Esophagus squamous epithelium (tissue), 5 donors: ENCODE measurements at places on chromosomes 6 and 20.

GRCh38 chr20:58855506-58856389 is 3.2 kb downstream of the GNAS start:
- no peak for DNase-seq

- no peak for DNase-seq
Measured at GRCh38 chr20:56592817-56593216, 36.3 kb upstream of the TFAP2C start.

DNA sequence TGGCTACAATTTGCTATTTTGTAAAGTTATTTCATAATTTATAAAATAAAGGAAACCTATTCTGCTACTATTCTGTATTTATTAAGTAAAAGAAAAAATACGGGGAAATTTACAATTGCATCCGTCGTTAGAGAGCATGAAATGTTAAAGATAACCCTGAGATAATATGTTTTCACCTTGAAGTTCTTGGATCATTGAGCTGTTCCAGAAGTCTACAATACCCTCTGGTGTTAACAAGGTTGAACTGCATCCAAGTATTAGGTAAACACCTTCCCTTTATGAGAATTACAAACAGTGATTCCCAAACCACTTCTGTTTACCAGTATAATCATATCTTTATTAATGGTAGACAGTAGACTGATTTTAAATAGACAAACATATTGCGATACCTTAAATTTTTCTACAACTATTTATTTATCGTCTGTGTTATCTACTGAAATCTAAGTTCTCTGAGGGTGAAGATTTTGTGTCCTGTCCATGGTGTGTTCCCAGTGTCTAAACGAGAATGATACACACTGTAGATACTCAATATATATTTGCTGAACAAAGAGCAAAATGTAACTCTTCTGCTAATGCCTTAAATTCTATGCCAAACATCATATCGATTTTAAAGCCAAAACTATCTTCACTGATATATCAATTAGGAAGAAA is 28.2 kb downstream of the TBC1D32 start:
- DNase-seq: no peak

DNA sequence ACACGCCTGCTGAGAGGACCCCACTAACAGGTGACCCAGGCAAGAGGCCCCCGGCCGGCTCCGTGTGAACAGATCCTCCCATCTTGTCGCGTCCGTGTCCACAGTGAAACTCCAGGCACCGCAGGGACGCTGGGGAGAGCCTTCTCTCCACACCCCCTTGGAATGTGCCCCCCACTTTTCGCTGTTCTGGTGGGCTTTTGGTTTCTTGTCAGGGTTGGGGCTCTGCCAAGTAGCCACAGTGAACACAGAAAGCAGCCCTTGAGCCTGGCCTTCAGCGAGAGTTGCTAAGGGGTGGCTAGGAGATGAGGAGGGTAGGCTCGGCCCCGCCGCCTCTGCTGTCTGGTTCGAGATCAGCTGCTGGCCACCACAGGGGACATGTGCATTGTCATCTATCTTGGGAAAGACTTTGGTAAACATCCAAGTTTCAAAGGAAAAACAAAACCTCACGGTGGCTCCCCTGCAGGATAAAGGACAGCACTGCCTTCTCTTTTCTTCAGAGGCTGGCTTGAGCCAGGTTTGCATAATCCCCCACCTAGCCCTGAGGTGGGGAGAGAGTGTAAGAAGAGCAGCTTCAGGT is 22.7 kb downstream of the SYNDIG1 start:
- DNase-seq: no peak

DNA sequence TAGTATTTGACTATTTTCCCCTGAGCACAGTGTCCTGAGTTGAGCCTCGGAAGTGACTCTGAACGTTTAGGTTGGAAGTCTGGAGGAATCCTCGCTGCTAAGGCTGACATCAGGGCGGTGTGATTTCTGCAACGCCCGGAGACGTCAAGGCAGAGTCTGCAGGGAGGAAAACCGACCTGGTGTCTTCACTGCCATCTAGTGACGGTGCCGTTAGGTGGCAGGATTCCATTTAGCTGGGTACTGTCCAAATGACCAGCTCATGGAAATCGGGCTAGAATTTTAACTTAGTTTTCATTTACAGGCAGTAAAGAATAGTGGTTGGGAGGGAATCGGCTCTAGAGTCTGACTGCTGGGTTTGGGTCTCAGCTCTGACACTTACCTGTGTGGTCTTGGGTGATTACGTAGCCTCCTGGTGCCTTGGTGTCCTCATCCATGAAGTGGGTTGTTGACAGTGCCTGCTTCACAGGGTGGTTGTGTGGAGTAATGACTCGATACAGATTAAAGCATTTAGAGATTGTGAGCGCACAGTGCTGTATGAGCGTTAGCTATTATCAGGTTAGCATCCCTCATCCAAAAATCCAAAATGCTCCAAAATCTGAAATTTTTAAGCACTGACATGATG is 35.0 kb downstream of the FOXF2 start:
- DNase-seq: no peak

GRCh38 chr6:45500924-45501816 is 123.4 kb upstream of the SUPT3H start:
- DNase-seq: no peak

GRCh38 chr20:54549658-54550326 is 74.4 kb downstream of the DOK5 start:
- no peak for DNase-seq

GRCh38 chr6:88480816-88481215 is 314.7 kb upstream of the CNR1 start:
- DNase-seq: no peak

DNA sequence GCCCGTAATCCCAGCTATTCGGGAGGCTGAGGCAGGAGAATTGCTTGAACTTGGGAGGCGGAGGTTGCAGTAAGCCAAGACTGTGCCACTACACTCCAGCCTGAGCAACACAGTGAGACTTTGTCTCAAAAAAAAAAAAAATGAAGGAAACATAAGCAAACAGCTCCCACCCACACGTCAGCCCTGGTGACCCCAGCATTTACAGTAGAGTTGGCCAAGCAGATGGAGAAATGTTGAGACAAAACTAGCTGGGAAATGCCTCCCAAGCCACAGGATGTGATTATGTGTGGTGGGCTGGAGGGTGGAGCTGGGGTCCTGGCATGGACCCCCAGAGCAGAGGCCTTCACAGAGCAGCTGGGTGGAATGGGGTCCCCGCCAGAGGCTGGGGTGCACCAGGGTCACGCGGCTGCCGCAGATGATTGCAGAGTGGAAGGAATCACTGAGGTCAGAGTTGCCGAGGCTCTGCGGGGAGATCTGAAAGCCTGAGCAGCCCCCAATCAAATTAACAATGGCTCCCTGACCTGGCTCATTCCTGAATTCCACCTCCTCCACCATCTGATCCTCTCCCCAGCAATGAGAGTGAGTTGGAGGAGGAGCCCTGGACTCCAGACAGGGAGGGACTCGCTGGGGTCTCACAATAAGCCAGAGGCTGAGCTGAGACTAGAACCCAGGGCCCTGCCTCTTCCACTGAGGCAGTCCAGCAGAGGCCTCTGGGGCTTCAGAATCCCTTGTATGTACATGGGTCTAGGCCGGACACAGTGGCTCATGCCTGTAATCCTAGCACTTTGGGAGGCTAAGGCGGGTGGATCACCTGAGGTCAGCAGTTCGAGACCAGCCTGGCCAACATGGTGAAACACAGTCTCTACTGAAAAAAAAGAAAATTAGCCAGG is 34.7 kb upstream of the TGM2 start:
- no peak for DNase-seq

DNA sequence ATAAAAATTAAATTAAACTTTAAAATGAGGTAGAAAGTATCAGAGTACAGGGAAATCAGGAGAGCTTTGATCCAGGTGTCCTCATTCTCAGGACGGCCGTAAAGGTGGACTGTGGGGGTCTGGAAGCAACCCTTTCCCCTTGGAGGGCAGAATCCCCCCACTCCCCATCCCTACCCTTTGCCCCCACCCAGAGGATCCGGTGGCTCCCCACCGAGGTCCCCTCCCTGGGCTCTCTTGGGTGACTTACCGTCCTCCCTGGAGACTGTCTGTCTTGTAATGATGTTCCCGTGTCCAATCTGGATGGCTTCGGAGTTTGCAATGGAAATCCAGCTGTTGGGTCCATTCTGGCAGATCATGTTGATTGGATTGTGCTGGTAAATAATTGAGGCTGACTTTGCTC is 7.3 kb downstream of the ZBP1 start:
- no peak for DNase-seq

GRCh38 chr6:819122-819521 is 126.2 kb upstream of the EXOC2 start:
- no peak for DNase-seq

DNA sequence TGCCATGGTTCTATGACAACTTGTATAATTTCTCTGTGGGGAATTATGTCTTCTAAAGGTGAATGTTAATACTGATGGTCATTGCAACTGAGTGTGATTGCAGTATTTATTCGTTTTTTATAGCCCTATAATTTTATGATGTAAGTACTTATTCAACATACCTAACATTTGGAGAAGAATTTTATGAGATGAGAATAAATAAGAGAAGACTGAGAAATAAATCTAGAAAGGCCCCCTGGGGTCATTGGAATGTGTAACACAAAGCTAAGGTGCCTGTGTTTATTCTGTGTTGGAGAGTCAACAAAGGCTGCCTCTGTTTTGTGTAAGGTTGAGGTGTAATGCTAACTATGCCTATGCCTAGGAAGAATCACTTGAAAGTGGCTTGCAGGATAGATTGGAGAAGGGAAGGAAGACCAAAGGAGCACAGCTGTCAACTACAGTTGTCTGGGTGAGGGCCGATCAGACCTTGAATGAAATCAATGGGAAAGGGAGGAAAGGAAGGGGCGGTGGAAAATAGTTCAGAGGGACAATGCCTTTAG is 1076.7 kb downstream of the KIF16B start:
- no peak for DNase-seq

DNA sequence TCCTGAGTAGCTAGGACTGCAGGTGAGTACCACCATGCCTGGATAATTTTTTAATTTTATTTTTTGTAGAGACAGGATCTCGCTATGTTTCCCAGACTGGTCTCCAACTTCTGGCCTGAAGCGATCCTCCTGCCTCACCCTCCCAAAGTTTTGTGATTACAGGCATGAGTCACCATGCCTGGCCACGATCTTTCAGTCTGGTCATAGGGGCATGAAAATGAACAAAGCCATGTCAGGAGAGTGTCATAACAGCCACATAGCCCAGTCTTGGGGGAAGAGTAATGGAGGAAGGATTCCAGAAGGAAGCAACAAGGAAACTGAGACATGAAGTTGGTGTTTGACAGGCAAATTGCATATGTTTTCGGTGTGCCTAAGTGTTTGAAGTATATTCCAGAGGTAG is 17.0 kb upstream of the SNX3 start:
- no peak for DNase-seq

DNA sequence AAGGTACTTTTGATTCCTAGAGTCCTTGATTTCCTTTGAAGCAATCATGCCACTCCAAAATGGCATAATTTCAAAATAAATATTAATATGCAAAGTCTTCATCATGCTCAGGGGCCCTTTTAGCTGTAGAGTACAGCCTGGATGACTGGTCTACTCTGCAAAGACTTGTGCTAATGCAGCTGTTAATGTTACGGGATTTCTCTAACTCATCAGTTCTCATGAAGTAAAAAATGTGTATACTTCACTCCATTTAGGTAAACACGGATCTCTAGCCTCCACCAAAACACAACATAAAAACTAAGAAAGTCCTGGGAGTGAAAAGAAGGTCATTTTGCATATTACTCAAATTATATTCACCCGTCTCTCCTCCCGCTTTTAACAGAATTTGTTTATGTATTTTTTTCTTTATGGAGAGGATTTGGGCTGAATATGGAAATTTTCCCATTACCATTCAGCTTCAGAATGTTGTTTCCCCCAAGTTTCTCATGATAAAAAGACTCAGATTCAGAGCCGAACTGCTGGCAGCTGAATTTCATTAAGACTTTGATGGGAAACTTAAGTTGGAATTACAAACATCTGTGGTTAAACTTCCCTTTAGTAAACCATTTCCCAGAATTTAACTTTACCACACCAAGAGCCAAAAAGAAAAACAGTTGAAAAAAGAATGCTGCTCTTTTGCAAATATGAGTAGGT is 8.7 kb downstream of the LAMA4 start:
- no peak for DNase-seq

GRCh38 chr20:15491575-15491974 is 1081.7 kb downstream of the KIF16B start:
- DNase-seq: no peak

DNA sequence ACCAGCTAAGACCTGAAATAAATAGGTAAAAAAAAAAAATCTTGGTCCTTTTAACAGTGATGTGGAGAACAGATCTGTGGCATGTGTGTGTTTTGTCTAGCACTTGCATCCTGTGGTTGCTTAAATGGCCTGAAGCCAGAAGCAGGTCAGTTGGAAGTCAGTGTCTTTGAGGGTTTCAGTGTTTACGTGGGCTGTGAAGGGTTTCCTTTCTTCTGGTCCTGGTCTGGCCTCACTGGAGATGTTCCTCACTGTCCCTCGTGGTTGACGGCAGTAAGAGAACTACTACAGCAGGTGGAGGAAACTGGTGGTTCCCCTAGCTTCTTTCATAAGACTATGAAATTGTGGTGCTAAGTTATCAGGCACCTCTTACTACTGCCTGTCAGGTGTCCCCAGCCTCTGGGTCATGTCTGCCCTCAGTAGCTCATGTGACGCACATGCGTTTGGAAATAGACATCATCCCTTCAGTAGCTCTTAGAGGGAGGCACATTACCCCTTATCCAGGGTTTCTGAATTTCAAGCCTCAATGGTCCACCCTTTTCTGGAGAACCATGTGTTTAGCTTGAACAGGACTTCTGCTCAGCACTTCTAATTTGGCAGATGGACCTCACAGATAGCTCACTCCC is 59.4 kb upstream of the SCP2D1 start:
- no peak for DNase-seq

GRCh38 chr6:144688713-144689112 is 403.6 kb downstream of the UTRN start:
- no peak for DNase-seq

DNA sequence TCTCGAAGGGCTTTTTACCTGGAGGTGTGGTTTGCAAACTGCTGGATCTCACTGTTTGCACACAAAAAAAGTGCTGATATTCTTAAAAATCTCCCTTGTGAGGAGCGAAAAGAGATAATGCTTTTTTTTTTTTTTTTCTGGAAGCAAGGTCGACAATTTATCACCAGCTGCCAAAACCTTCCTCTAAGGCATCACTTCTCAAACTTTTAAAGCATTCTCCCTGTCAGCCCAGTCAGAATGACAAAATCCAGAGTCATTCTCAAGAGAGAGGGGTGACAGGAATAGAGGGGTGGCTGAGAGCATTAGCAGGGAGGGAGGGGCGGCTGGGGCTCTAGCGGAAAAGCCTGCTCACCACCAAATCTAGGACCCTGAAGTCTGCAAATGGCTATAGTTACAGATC is 137.2 kb upstream of the ARMC2 start:
- DNase-seq: no peak

- no peak for DNase-seq
Measured at GRCh38 chr20:4227085-4227821, 211.9 kb upstream of the RNF24 start.
